ENCODE measurements at places on chromosomes 13 and 19.
A peak's percentile ranks its signal among the peaks of the same experiment; 100 is the strongest.

- DNase-seq: no peak
Measured at GRCh38 chr19:13668964-13669363, 95.4 kb upstream of the MRI1 start.

GRCh38 chr13:99228737-99229691, 28.4 kb downstream of the UBAC2 start:
- peak; percentile 63 for DNase-seq

- no peak for DNase-seq
Measured at GRCh38 chr19:18532168-18532890, 10.5 kb upstream of the ELL start.

DNA sequence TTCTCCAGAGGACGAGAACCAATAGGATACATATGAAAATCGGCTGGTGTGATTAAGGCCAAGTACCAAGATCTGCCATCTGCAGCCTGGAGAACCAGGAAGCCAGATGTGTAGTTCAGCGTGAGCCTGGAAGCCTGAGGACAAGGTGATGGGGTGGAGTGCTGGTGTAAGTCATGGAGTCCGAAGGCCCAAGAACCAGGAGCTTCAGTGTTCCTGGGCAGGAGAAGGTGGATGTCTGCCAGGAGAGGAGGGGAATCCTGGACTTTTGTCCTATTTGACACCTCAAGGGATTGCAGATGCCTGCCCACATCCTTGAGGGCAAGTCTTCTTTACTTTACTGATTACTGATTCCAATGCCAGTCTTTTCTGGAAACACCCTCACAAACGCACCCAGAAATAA, 71.5 kb downstream of the SPATA13 start:
- no peak for DNase-seq

DNA sequence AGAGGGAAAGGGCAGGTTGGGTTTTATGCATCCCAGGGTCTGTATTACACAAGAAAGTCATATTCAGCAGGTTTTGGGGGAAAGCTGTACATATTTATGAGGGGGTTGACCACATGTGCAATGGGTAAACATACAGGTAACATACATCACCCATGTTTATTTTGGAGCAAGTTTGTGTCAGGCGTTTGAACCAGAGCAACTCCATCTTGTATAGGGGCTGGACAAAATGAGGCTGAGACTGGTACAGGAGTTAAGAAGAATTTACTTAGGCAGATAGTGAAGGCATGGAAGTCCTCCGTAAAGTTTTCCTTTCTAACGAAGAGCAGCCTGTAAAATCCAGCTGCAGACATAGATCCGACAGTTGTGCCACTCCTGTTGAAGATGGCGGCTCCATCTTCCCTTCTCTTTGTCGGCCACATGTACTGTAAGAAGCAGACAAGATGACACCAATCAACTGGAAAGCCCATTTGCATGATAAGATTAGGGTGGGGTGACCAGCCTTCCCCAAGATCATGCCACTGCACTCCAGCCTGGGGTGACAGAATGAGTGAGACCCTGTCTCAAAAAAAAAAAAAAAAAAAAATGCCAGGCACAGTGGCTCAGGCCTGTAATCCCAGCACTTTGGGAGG, 4.7 kb upstream of the NUDT19 start:
- DNase-seq: no peak

GRCh38 chr13:104408733-104409132, 1342.5 kb upstream of the SLC10A2 start:
- no peak for DNase-seq

- DNase-seq: no peak
Measured at GRCh38 chr13:53165261-53165660, 136.6 kb downstream of the OLFM4 start.
